ENCODE measurements at places on chromosomes 7 and 10.
A peak's percentile ranks its signal among the peaks of the same experiment; 100 is the strongest.

- DNase-seq, result no peak
Observed at GRCh38 chr7:47428052-47428767, 153.7 kb downstream of the TNS3 start.

DNA sequence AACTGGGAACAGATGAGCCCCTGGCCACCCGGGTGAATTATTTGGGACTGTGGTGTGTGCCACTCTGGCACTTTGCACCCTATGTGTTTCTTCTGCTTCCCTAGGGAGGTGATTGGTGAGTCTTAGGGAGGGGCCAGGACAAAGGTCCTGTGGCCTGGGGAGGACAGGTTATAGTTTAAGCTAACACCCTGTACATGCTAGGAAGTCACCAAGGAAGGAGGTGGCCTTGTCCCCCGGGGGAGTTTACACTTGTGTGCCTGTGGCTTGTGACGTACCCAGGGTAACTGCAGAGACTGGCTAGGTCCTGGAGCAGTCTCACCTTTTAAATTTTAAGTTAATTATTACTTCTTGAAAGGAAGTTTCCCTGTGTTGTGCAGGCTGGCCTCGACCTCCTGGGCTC, 196.2 kb downstream of the BAMBI start:
- no peak for DNase-seq

DNA sequence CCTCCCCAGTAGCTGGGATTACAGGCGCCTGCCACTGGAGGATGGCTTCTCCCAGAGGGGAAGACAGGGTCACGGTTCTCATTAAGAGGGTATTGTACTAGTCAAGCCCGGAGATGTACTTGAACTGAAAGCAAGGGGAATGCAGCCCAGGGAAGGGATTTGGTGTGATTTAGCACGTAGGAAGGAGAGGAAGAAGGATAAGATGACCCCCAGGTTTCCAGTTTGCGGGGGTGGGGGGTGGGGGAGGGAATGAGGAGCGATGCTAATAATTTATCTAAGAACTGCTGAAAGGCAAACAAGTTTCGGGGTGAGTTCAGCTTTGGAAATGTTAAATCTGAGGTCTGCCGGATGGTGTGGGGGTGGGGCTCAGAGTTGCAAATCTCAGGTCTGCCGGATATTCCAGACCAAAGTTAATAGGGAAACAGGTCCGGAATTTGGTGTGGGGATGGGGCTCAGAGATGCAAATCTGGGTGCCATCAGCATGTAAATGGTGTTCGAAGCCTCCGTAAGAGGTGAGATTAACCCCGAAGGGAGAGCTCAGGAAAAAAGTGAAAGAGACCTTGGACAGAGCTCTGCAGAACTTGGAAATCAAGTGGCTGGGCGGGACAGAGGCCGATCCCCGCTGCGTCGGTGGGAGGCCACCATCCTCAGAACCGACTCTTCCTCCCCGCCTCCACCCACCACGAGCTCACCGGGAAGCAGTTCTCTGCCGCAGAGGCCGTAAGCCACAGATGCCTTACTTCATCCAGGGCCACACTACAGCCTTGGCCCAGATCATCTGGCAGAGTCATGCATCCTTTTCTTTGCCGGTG, 1.6 kb upstream of the SEPHS1 start:
- peak; percentile 57 for DNase-seq

DNA sequence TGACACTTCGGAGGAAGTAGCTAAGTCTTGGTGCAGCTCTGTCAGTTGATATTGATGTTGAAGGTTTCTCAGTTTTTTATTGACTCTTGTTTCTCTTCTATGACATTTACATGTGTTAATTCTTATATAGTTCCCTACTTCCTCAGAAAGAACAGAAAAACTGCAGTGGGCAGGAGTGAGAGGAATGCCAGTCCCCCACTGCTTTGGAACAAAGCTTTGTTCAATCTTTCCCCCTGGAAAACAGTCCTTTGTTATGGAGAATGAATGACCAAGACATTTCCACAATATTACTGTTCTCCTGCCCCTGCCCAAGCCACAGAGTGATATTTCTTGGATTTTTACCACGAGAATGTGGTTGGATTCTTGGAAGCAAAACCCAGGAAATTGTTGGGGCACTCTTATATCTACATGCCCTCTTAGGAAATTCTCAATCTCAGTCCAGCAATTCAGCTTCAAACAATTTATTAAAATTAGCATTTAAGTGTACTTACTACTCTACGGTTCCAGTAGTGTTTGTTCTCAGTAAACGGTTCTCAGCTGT, 258.0 kb upstream of the KCND2 start:
- no peak for DNase-seq

DNA sequence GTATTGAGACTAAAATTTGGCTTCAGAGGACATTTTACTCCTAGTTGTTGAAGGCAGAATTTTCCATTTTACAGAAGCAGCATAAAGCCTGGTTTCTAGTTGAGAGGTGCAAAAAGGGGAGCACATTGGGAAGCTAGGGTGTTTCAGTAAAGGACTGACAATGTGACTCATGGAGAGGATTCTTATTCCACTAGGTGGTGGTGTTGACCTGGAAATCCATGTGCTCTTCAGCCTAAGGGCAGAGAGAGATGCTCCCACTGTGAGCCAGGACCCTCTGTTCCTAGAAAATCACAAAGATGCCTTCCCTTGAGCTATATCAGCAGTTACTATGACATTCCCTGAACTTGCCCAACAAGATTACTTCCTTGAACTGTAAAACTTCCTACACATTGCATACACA, 687.8 kb downstream of the IPMK start:
- DNase-seq, result no peak

DNA sequence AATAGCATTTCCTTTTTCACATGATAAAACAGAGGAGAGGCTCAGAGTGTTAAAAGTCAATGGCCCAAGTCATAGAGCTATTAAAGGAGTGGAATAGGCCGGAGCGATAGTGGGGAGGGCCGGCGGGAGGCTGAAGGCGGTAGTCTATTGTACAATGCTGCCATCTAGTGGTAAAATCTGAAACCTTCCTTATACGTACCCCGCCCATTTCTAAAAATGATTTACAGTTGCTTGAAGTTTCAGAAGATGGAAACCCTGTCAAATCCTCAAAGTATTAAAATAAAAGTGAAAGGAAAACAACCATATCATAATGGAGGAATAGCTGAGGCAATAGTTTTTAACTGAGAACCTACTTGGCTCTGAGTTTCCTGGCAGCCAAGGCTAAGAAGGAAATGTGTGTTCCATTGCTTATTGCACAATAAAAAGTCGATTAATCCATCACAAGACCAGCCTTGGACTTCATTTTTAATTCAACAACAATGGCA, 209.1 kb downstream of the CCSER2 start:
- peak; percentile 43 for DNase-seq

DNA sequence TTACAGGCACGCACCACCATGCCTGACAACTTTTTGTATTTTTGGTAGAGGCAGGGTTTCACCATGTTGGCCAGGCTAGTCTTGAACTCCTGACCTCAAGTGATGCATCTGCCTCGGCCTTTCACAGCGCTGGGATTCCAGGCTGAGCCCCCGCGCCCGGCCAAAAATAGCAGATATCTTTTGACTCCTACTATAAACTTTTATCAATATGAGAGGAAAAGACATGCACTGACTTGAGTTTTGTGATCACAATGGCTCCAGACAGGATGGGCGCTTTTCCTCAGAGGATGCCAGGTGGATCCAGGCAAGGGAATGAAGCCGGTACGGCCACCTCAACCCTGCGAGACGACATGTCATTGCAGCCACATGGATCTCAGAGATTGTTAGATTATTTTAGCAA, 123.9 kb downstream of the DNAJB6 start:
- no peak for DNase-seq

GRCh38 chr10:117166418-117167345, 28.6 kb upstream of the VAX1 start:
- DNase-seq, result peak; percentile 28

- no peak for DNase-seq
Observed at GRCh38 chr10:55627501-55628051, 733.5 kb downstream of the ZWINT start.

DNA sequence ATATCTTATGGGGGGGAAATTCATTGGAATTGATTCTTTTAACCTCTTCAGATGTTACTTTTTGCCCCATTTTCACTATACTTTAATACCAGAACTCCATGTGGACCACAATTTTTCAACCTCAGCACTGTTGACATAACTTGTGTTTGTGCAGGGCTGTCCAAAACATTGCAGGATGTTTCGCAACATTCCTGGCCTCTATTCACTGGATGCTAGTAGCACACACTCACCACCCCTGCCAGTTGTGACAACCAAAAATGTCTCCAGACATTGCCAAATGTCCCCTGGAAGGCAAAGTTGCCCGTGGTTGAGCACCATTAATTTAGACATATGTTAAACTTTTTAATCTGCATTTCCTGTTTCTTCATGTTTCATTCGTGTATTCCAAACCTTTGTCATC, 234.7 kb downstream of the GFRA1 start:
- no peak for DNase-seq

DNA sequence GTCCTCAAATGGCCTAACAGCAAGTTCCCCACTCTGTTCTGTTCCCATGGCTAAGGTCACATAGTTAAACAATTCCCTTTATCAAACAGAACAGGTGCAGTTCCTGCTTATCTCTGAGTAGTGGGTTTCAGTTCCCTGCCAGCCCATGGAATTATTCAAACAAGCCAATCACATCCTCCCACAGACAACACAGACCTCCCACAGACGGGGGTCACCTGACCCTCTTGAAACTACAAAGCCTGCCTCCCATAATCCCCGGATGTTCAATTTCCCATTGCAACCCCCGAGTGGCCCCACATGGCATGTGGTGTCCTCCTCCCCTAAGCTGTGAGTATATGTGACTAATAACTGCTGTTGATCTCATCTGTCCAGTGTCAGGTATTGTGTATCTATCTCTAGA, 64.1 kb downstream of the TMEM168 start:
- no peak for DNase-seq

DNA sequence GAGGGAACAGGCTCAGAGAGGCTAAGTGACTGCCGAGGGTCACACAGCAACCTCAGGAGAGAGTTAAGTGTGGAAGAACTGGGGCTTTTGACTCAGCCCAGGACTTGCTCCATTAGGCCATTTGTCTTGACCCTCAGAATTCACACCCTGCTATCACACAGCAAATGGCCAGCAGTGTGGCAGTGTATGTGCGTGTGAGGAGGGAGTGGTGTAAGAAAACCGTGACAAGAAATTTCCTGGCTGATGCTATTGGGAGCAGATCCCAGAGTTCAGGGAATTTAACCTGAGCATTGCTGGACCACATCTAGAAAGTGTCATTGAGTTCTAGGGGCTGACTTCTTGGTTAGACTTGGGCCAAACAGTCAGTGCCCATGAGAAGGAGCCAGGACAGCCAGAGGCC, 18.4 kb downstream of the VWA2 start:
- DNase-seq, result no peak

- no peak for DNase-seq
Observed at GRCh38 chr10:96325719-96326373, 21.6 kb downstream of the DNTT start.

GRCh38 chr7:29099896-29100847, 46.2 kb downstream of the CPVL start:
- DNase-seq, result no peak

GRCh38 chr10:15293862-15294842, 76.9 kb downstream of the FAM171A1 start:
- DNase-seq, result no peak

DNA sequence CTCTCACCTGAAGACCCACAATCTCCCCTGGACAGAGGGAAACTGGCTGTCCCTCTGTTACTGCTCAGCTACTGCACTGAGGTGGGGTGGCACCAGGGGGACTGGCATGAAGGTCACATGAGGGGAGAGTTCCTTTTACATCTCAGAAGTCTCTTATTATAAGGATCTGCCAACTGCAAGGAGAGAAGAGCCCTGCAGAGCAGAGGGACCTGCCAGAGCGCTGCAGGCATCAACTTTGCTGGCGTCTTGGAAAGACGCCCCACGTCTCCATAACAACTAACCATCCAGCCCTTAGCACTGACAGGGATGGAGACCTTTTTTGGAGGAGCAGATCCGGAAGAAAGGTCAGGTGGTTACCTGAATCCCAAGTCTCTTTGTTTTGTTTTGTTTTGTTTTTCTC, 218.6 kb downstream of the KCNMA1 start:
- no peak for DNase-seq

GRCh38 chr7:1975581-1975980, 257.2 kb downstream of the MAD1L1 start:
- no peak for DNase-seq

DNA sequence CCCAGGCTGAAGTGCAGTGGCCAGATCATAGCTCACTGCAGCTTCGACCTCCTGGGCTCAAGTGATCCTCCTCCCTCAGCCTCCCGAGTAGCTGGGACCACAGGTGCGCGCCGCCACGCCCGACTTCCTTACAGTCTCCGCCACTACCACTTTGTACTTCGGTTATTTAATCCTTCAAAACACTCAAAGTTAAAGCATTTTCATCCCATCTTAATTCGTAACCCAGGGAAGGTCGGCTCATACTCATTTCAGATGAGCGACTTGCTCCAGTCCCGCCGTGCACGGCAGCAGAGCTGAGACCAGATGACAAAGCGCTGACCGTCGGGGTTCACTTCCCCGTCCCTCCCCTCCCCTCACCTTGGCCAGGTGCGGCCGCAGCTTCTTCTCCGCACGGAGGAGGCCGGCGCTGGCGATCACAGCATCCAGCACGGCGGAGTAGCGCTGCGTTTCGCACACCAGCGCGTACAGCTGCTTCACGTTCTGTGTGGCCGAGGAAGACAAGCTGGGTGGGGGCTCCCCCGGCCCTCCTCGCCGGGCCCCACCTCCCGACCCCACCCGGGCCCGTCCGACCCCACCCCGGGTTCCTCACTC, 457 bp downstream of the NSUN5 start:
- DNase-seq, result no peak

GRCh38 chr10:51112013-51112412, 37.7 kb downstream of the PRKG1 start:
- no peak for DNase-seq

- peak; percentile 63 for DNase-seq
Observed at GRCh38 chr10:110852255-110852896, 19.4 kb upstream of the PDCD4 start.

GRCh38 chr7:54839575-54840213, 80.7 kb upstream of the SEC61G start:
- peak; percentile 7 for DNase-seq

- no peak for DNase-seq
Observed at GRCh38 chr10:629186-629998, 60.1 kb downstream of the DIP2C start.

DNA sequence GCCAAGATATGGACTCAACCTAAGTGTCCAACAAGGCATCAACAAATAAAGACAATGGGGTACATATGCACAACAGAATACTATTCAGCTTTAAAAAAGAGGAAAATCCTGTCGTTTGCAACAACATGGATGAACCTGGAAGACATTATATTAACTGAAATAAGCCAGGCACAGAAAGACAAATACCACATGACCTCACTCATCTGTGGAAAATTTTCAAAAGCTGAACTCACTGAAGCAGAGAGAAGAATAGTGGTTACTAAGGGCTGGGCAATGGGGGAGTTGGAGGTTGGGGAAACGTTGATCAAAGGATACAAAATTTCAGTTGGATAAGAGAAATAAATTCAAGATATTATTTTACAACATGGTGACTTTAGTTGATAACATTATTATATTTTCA, 221.4 kb upstream of the PITRM1 start:
- no peak for DNase-seq

GRCh38 chr7:4683043-4683883, 1.2 kb downstream of the FOXK1 start:
- peak; percentile 14 for DNase-seq

- no peak for DNase-seq
Observed at GRCh38 chr7:36387435-36388231, 2.0 kb upstream of the ANLN start.

- DNase-seq, result no peak
Observed at GRCh38 chr7:55550841-55551537, 21.3 kb downstream of the VOPP1 start.
